Activated CD4-positive, alpha-beta T cell treated with anti-CD3 and anti-CD28 coated beads, Interleukin-2, amount 10 ng/mL, durations not matched to agents 7 days and 5 days (primary cell): ENCODE measurements at places on chromosomes 5 and 9. TPM values are rescaled to one million over a fixed set of nuclear protein-coding genes. Genes with fewer than 3 reads are reported as not detected.

DNA sequence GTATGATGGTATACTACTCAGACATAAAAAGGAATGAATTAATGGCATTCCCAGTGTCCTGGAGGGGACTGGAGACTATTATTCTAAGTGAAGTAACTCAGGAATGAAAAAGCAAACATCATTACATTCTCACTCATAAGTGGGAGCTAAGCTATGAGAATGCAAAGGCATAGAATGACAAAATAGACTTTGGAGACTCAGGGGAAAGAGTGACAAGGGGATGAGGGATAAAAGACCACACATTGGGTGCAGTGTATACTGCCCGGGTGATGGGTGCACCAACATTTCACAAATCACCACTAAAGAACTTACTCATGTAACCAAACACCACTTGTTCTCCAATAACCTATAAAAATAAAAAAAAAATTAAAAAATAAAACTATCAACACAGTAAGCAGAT is 587.3 kb upstream of the RGMB start:
- DNase-seq = no peak

DNA sequence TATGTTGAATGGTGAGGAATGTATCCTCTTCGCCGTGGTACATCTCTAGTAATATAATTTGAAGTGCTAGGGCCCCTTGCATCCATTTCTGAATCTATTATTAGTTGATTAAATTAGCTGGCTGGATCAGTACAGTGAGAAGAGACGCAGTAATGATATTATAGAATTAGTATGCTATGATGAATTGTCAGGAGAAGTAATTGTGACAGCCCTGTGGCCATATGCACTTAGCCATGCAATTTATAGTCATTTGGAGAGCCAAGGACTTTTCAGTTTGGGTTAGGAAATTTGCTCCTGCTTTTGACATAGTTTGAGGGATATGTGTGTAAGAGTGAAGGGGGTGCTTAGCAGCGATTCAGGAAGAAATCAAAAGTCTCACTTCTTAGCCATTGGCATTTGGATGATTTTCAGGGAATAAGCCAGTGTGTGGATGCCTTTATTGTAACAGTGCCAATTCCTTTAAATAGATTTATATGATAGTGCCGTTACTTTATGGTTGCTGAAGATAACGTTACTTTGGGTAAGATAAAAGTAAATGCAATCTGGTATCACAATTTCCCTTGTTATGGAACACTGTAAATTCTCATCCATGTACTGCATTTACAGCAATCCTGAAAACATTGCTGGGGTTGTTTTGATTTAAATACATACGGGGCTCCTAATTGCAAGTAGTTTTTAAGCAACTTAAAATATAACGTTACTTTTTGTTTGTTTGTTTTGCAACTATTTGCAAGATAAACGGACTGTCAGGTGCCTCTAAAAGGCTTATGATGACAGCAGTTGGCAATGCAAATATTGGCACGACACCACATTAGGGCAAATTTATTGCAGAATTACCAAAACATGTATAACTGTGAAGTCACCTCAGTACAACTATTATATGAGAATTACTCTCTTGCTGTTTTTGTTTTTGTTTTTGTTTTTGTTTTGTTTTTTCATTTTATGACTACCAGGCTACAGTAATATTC is 875.4 kb upstream of the WWC1 start:
- DNase-seq = no peak

The PRSS3 gene
- total RNA-seq = not detected

The KLF9 gene
- 11.3 TPM for total RNA-seq

DNA sequence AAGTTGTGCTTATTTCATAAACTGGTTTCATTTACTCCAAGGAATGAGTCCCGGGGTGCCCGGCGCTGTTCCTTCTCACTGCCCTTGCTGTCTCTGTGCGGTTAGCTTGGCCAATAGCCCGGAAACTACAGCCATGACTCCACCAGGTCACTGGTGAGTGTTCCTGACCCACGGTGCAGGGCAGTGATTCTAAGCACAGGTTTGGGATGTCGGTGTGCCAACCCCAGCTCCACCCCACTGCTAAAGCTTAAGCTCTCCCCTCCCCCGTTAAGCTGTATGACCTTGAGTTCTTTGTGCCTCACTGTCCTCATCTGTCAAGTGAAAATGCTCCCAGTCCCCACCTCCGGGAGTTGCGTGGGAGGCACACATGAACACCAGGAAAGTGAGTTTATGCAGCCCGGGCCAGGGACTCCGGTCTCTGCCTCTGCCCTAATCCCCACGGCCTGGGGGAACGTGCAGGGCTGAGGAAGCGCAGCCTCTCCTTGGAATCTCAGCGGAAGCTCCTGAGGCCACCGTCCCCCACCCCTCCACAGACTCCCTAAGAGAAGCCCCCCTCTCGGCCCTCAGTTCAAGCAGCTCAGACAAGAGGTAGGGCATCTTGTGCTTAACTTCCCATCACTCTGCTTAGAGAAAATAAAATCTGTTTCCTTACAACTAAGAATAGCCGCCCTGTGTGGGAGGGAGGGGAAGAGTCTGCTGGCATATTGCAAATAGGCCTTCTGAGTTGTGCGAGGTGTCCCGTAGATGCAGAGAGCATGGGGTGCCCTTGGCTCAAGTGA is 92.0 kb upstream of the RAI14 start:
- DNase-seq = no peak

- no peak for DNase-seq
These were observed 1.7 kb downstream of the SIL1 start for GRCh38 chr5:139196296-139196956.

The KIF4B gene
- not detected for total RNA-seq
